ENCODE measurements at places on chromosomes 3 and 15.

GRCh38 chr15:99239545-99240198, 9.7 kb downstream of the TTC23 start:
- H3K4me1 ChIP-seq = no peaks in the 10 kb centered on the region
- H3K36me3 ChIP-seq = no peaks in the 10 kb centered on the region
- no peaks in the 10 kb centered on the region for H3K27me3 ChIP-seq
- no peak overlapping the region for H3K27ac ChIP-seq
- no peak for DNase-seq

DNA sequence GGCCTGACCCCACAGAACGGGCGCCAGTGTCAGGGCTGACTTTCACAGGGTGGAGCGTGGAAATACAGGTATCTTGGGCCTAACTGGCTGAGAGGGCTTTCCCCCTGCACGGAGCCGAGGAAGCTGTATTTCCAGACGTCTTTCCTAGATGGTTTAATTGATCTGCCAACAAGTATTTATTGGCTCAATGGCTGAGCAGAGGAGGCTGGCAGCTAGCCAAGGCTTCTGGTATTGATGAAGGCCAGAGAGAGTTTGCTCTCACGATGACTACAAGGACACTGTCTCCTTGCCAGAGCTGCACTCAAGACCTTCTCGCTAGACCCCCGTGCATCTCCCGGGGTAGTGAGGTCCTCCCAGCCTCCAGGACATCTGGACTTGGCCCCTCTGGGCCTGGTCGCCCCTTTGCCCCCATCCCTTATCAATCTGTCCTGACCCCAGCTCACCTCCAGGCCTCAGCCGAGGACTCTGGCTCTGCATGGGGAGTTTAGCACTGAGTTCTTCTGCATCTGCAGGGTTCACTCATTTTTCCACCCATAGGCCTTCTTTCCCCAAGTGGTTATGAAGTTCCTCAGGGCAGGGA, 20.6 kb downstream of the SPSB4 start:
- peaks cover 10% of the 10 kb centered on the region for H3K4me1 ChIP-seq
- H3K27ac ChIP-seq = no peak overlapping the region
- H3K36me3 ChIP-seq = no peaks in the 10 kb centered on the region
- no peaks in the 10 kb centered on the region for H3K27me3 ChIP-seq
- no peak overlapping the region for H3K4me3 ChIP-seq

- H3K36me3 ChIP-seq = no peaks in the 10 kb centered on the region
- no peak overlapping the region for H3K27ac ChIP-seq
- DNase-seq = no peak
Observed at GRCh38 chr15:68354268-68354667, 76.7 kb downstream of the FEM1B start.

DNA sequence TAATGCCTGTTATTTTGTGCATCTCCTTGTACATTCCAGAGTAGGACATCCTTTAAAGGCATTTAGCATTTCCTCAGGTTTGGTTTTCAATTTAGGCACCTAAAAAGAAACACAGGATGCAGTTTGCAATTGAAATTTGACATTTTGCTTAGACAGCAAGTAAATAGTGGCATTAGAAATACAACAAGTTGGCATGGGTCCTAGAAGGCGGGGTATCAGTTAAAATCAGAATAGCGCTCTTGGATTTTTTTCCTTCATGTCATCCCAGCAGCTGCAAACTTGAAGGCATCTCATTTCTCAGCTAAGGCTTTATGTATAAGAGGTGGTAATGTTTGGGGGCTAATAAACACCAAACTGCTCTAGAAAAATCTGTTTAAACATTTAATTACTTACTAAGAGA, 47.5 kb upstream of the SKOR1 start:
- no peaks in the 10 kb centered on the region for H3K4me1 ChIP-seq
- H3K4me3 ChIP-seq = no peak overlapping the region
- H3K27me3 ChIP-seq = no peaks in the 10 kb centered on the region
- H3K27ac ChIP-seq = no peak overlapping the region
- no peaks in the 10 kb centered on the region for H3K36me3 ChIP-seq

- H3K4me1 ChIP-seq = no peaks in the 10 kb centered on the region
- no peaks in the 10 kb centered on the region for H3K27me3 ChIP-seq
- H3K36me3 ChIP-seq = no peaks in the 10 kb centered on the region
Observed at GRCh38 chr15:100565591-100565990, 36.4 kb downstream of the LINS1 start.

- H3K4me1 ChIP-seq = no peaks in the 10 kb centered on the region
- H3K27me3 ChIP-seq = no peaks in the 10 kb centered on the region
- DNase-seq = no peak
- H3K36me3 ChIP-seq = no peaks in the 10 kb centered on the region
- H3K27ac ChIP-seq = no peak overlapping the region
Observed at GRCh38 chr3:141776885-141777284, 13.7 kb downstream of the GRK7 start.

GRCh38 chr3:197994736-197995135, 34.7 kb downstream of the LMLN start:
- no peaks in the 10 kb centered on the region for H3K4me1 ChIP-seq
- no peaks in the 10 kb centered on the region for H3K36me3 ChIP-seq
- no peak for DNase-seq
- H3K4me3 ChIP-seq = no peak overlapping the region

GRCh38 chr15:78671626-78672211, 30.7 kb upstream of the CHRNB4 start:
- no peak overlapping the region for H3K4me3 ChIP-seq
- no peak overlapping the region for H3K27ac ChIP-seq
- no peaks in the 10 kb centered on the region for H3K4me1 ChIP-seq
- DNase-seq = no peak

Data from Caco-2 (cell line).